ENCODE measurements at places on chromosomes 1 and 21. TPM values are rescaled to one million over a fixed set of nuclear protein-coding genes. Genes with fewer than 3 reads are reported as not detected.

GRCh38 chr1:44611419-44611818 is 62.9 kb downstream of the TMEM53 start:
- DNase-seq: no peak

Gene KIAA1614
- total RNA-seq: 1.9 TPM

Gene HMGCS2
- total RNA-seq: not detected

DNA sequence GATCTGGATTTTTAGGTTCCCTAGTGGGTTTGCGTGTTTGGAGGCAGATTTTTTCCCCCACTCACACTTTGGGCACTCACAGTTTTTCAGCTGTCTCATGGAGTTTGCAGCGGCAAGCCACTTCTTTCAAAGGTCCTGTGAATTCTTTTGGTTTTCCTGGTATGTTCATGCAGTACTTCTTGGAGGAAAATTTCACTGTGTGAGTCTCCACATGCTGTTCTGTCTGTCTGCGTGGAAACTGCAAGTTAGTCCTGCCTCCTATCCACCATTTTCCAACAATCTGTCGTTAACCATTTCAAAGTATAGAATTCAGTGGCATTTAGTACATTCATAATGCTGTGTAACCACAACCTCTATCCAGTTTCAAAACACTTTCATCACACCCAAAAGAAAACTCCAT is 793 bp upstream of the FMO1 start:
- DNase-seq: no peak

- DNase-seq: no peak
Measured at GRCh38 chr1:177216587-177217202, 45.9 kb downstream of the BRINP2 start.

- no peak for DNase-seq
Measured at GRCh38 chr1:162694911-162695310, 62.6 kb downstream of the DDR2 start.

- DNase-seq: no peak
Measured at GRCh38 chr1:67165468-67166041, 699 bp upstream of the IL23R start.

Gene TTC24
- not detected for total RNA-seq

Measured in M059J (cell line).